ENCODE measurements at places on chromosomes 2 and 18. TPM values are rescaled to one million over a fixed set of nuclear protein-coding genes. Genes with fewer than 3 reads are reported as not detected.

Gene FBXO15
- total RNA-seq = 0.52 TPM

Gene RTP5
- not detected for total RNA-seq

Gene TMEFF2
- 0.12 TPM for total RNA-seq

Gene KIAA2012
- not detected for total RNA-seq

Gene CHCHD5
- 19.0 TPM for total RNA-seq

Gene MARCHF4
- total RNA-seq = 0.13 TPM

Gene EMILIN1
- total RNA-seq = 180 TPM

Gene LANCL1
- total RNA-seq = 33.3 TPM

Gene PLEKHH2
- total RNA-seq = 38.0 TPM

Gene SCN3A
- total RNA-seq = 2.4 TPM

Gene SLC8A1
- 30.5 TPM for total RNA-seq

DNA sequence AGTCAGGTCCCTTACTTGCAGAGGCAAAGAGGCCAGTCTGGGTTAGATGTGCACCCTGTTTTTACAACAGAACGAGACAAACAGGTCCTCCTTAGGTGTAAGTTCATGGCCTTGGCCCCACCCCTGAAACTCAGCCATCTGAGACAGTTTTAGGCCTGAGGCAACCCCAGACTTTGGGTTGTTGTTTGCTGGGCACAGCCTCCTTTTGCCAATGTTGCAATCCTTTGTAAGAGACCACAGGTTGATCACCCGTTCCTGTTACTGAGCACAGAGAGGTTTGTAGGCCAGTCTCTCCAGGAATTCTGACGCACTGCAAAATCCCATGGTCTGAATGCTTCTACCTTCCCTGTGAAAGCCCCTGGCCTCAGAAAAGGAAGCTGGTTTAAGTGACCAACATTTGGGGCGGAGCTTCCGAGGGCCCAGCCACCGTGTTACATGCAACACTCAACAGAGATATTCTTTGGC is 15.5 kb upstream of the IL1RN start:
- DNase-seq = no peak

- DNase-seq = no peak
Observed at GRCh38 chr2:145412155-145412554, 892.2 kb upstream of the ZEB2 start.

- no peak for DNase-seq
Observed at GRCh38 chr18:59358414-59358711, 702 bp downstream of the LMAN1 start.

- peak; percentile 38 for DNase-seq
Observed at GRCh38 chr2:219269362-219270054, 9.7 kb upstream of the DNAJB2 start.

DNA sequence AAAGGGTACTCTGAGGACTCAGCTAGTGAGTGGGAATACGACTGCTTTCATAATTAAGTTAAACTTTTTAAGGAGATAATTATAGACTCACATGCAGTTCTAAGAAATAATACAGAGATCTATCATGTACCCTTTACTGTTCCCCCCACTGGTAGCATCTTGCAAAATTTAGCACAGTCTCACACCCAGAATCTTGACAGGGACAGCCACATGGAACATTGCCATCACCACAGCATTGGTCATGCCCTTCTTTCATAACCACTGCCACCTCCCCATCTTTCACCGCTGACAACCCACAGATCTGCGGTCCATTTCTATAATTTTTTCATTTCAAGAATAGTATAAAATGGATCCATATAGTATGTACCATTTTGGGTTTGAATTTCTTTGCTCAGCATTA is 37.8 kb downstream of the ARHGEF4 start:
- DNase-seq = no peak

- no peak for DNase-seq
Observed at GRCh38 chr2:121377646-121378045, 92.6 kb upstream of the TFCP2L1 start.

GRCh38 chr2:217242947-217243346 is 383.1 kb upstream of the TNP1 start:
- no peak for DNase-seq

GRCh38 chr2:202104286-202104870 is 31.3 kb downstream of the KIAA2012 start:
- no peak for DNase-seq

GRCh38 chr2:72326759-72327158 is 179.1 kb upstream of the CYP26B1 start:
- DNase-seq = no peak

DNA sequence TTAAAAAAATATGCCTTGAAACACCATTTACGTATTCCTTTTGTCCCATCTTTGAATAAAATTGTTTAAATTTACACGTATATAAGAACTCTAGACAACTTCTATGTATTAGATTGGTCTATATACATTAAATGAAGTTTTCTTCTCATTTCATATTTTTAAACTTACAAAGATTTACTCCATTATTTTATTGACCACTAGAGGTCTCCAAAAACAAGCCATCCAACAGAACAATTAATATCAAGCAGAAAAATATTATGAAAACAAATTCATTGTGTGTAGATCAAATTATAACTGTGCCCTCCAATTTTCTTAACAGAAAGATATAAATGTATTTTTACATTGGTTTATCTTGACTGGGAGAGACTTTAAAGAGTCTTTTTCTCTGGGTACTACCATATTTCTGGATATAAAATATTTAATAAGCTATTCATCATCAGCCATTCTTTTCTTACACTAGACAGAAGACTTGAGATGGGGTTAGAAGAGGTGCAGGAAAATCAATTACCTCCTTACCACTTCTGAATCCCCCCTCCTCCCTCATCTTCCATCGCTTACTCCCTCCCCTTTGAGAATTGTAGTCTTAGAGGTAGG is 66.5 kb downstream of the DPP4 start:
- no peak for DNase-seq

- no peak for DNase-seq
Observed at GRCh38 chr18:1103537-1103936, 198.9 kb downstream of the ADCYAP1 start.

- DNase-seq = no peak
Observed at GRCh38 chr18:32040936-32041335, 22.3 kb downstream of the RNF125 start.

DNA sequence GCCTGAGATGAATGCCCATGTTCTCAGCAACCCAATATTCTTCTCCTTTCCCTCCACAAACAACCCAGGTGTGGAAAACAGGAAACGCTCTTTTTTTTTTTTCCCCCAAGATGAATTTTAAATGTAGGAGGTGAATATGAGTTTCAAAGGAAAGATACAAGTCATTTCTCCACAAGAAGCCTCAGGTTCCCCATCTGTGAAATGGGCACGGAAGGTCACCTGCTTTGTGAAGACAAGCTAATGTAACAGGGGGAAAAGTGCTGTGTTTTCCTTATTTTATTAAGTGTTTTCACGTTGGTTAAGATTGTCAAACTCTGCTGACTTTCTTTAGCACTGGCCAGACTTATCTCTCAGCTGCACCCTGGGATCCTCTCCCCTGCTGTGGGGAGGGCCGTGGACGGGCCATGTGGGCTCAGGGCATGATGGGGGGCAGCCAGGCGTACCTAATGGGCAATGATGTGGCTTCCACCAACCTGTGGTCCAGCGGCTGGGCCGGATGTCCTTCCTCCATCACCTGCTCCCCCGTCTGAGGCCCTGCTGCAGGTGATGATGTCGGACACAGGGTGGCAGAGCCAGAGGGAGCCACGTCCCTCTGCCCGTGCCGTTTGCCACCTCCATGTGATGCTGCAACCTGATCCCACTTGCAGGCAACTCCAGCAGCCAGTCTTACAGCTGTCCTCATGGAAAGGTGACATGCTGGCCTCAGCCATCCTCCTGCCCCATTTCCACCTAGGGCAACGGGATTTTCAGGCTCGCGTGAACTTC is 130.0 kb upstream of the PXDN start:
- no peak for DNase-seq

DNA sequence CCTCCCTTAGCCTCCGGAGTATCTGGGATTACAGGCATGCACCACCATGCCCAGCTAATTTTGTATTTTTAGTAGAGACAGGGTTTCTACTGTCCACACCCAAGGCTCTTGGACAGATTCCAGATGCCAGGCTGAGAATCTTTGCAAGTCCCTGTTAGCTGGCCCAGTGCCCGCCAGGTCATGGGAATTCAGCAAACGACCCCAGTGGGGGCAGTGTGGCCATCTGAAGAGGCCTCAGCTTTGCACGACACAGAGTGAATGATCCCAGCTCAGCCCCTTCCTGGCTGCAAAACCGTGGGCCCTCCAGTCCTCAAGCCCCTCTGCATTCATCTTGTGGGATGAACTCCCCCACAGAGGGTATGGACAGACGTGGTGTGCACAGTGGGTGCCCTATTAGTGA is 179.5 kb upstream of the ID2 start:
- no peak for DNase-seq

- DNase-seq = peak; percentile 68
Observed at GRCh38 chr2:119389615-119390306, 23.0 kb downstream of the DBI start.

DNA sequence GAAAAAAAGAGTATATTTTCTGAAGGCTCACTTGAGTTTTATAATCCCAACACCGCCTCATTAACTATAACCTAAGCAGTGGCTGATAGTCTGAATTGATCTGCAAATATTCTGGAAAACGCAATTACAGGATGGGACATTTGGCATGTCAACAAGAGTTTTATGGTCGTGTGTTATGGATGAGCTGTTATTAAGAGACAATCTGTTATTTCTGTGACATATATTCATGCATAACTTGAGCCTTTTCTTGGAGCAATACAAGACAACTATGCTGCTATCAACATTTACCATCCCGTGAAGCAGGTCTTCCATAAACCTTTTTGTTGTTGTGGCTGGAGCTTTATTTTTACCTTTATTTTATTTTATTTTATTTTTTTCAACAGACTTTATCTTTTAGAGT is 164.4 kb downstream of the SCG2 start:
- no peak for DNase-seq

- DNase-seq = peak; percentile 24
Observed at GRCh38 chr2:176105730-176106580, 1.1 kb upstream of the HOXD11 start.

DNA sequence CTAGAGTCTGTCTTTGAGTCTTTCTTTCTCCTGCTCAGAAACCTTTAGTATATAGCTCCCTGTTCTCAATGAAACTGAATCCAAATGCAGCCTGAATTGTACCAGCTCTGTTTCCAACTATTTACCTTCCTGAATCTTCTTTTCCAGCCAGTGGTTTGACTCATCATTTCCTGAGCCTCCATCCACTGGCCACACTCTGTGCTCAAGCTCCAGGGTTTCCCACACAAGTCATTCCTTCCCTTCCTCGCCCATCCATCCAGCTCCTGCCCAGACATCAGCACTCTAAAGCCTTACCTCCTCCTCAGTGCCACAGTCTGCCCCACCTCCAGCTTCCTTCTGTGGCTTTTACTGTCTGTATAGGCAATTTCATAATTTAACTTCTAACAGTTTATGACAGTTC is 233.6 kb upstream of the RASGRP3 start:
- no peak for DNase-seq

DNA sequence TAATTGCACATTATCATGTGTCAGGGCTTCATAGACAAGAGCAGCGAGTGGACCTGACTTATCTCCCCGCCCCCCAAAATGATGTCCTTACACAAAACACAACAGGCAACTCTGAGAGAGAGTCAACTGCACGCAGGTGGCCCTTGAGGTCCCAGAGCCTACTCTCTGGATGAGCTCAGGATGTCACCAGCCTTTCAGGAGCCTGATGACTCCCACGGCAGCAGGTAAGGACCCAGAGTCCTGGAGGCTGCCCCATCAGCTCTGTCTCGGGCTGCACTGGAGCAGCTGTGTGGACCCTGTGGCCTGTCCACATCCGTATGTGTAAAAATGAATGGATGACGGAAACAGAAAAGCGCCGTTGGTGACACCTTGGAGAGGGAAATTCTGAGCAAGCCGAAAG is 130.9 kb downstream of the HDAC4 start:
- DNase-seq = no peak

GRCh38 chr2:200661477-200661876 is 75.7 kb downstream of the AOX1 start:
- DNase-seq = no peak

- peak; percentile 71 for DNase-seq
Observed at GRCh38 chr2:230411570-230412370, 4.2 kb upstream of the SP100 start.

DNA sequence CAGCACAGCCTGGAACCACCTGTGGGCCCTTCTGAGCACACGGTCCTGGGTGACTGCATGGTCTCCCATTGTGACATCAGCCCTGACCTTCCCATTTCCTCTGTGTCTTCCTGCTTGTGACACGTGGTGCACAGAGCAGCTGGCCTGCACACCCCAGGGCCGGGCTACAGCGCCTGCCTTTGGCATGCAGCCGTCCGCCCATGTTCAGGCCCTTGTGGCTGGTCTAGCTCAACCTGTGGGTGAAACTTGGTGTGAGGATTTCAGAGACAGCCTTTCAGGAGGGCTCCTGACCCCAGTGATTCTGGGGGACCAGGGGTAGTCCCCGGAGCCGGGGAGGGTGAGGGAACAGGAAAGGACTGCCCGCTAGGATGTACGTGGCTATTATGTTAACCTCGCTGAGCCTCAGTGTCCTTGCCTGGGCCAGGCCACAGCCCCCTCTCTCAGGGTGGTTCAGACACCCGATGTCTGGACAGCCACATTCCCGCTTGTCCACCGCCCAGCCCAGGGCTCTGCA is 284.8 kb upstream of the HS6ST1 start:
- no peak for DNase-seq

- DNase-seq = no peak
Observed at GRCh38 chr2:126976721-126977328, 78.1 kb downstream of the TEX51 start.

- no peak for DNase-seq
Observed at GRCh38 chr2:183227176-183227575, 102.9 kb downstream of the NUP35 start.

DNA sequence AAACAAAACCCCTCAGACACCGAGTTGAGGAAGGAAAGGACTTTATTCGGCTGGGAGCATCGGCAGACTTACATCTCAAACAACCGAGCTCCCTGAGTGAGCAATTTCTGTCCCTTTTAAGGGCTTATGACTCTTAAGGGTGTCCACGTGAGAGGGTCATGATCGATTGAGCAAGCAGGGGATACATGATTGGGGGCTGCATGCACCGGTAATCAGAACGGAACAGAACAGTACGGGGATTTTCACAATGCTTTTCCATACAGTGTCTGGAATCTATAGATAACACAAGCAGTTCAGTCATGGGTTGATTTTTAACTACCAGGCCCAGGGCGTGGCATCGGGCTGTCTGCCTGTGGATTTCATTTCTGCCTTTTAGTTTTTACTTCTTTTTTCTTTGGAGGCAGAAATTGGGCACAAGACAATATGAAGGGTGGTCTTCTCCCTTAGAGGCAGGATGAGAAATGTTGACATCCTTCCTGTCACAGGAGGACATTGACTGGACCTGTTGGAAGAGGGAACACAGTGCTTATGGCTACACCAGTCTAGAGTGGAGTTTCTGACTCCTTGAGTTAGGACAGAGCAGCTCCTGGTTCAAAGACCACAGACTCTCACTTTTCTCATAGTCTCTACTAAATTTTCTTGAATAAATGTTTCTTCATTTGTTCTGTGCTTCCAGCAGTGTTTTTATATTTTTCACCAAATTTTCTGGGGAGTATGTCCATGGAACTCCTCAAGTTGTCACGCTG is 35.8 kb downstream of the SPOPL start:
- DNase-seq = no peak

GRCh38 chr2:38948387-38948882 is 58.8 kb downstream of the ARHGEF33 start:
- no peak for DNase-seq
